Effector CD8-positive, alpha-beta T cell (primary cell): ENCODE measurements at places on chromosomes 1 and 21.

DNA sequence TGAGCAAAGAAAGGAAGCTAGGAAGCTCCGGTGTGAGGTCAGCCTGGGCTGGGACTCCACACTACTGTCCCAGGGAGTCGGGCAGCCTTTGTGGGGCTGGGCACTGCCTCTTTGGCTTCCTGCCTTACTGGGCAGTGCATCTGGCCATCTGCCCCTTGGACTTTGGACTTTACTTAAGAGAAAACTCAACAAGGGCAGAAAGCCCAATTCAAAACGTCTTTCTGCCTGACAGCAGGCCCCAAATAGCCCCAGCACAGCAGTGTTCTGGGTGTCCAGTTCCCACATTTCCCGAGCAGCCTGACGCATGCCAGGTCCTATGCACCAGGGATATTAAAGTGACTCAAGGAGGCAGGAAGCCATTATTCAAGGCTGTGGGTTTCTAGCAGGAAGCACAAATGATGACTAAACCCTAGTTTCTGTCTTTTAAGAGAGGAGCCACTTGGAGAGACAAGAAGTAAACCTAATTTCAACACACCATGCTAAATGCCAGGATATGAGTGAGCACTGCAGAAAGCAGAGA lies 37.9 kb upstream of the EDEM3 start:
- DNase-seq, result no peak

DNA sequence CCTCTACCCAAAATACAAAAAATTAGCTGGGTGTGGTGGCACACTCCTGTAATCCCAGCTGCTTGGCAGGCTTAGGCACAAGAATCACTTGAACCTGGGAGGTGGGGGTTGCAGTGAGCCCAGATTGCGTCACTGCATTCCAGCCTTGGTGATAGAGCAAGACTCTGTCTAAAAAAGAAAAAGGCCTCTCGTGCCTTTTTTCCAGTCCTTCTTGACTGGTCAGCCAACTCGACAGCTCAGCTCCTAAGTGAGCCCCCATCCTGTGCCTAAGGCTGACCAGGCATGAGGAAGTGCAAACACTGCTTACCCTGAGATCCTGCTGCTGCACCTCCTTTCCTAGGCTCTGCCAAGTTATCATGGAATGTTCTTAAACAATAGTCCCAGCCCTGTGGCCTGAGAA lies 10.1 kb upstream of the PROK1 start:
- no peak for DNase-seq

DNA sequence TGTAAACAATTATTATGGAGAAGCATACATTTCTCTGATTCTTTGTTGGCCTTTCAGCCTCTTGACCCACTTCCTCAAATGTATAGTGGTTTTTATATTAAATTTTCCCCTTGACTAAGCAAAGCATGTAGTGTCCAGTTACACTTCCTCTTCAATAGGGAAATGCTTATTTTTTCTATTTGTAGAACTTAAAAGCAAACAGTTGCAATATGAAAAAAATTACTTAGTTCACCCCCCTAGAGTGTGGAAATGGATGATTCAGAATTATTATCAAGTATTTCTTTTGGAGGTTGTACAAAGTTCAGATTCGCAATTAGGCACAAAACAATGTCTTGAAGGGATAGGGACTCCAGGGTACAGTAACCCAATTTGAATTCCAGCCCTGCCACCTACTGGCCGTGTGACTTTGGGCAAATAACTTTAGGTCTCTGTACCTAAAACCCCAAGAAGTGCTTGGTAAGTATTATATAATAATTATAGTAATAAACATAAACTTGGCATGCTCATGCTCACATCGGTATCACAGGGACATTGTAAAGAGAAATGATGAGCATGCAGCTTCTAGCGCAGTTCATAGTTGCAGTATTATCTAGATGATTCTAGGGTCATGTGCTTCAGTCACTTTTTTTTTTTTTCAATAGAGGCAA lies 28.6 kb upstream of the IFNGR2 start:
- DNase-seq, result peak; percentile 17

DNA sequence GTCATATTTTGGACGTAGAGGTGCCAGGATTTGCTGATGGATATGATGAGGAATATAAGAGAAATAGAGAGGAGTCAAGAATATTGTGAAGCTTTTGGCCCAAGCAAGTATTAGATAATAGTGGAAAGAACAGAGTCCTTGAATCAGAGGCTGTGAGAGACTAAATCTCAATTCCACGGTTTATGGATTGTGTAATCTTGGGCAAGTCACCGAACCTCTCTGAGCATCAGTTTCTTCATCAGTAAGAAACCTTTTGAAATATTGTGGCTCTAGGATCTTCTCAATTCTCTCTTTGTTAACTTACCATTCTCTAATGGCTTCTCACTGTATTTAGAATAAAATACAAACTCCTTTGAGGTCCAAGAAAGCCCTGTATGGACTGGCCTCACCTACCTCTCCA lies 77.6 kb downstream of the RPS6KA1 start:
- DNase-seq, result no peak

DNA sequence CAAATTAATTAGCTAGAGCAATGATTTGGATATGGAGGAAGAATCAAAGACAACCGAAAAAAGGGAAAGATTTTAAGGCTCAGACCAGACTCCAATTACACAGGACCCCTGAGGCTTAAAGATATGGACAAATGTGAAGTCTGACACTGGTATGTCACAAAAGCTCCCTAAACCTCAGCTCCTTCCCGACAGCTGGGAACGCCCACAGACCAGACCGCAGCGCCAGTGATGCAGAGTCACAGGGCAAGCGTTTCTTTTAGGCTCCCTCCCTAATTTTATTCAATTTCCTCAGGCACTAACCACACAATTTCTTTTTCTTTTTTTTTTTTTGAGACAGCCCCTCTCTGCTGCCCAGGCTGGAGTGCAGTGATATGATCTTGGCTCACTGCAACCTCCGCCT lies 40.2 kb downstream of the NID1 start:
- DNase-seq, result no peak

- DNase-seq, result no peak
Observed at GRCh38 chr1:240942901-240943300, 330.9 kb upstream of the GREM2 start.

DNA sequence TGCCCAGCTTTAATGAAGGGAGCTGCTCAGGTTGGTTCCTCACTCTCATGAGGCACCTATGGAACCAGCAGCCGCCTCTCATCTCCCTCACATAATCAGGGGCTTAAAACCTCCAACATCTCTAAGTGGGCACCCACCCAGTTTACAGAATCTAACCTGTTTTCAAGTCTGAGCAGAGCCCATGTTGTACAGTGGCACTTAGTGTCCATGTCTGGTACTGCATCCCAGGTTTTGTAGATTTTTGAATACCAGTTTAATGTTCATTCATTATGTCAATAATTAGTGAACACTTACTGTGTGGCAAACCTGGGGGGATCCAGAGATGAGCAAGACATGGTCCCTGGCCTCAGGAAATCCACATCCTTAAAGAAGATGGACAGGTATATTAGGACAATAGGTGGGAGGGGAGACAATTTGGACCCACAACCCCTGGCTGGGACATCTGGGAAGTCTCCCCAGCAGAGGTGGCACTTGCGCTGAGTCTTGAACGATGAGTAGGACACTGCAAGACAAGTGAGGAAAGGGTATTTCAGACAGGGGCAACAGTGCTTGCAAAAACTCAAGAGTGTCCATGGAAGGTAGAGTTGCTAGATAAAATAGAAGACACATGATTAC lies 83.3 kb downstream of the LACTBL1 start:
- DNase-seq, result no peak

- no peak for DNase-seq
Observed at GRCh38 chr1:222844411-222844779, 29.6 kb downstream of the DISP1 start.

- no peak for DNase-seq
Observed at GRCh38 chr1:116154536-116154935, 43.3 kb downstream of the MAB21L3 start.

DNA sequence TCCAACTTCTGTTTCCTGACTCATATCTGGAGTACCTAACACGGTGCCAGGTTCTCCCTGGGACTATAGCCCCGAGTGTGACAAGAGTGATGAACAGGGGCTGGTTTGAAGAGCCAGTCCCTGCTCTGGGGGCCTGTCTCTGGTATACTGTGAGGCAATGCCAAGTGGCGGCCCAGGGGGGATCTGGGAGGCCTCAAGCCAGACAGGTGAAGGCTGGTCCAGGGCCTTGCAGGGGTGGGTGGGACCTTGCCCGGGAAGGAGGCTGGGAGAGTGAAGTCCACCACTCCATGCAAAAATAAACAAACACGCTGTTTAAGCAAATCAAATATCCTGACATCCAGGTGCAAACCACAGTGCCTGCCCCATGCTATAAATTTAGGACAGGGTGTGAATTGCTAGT lies 6.8 kb upstream of the PLXNA2 start:
- no peak for DNase-seq
